ENCODE measurements at places on chromosomes 12 and 14. TPM values are rescaled to one million over a fixed set of nuclear protein-coding genes. Genes with fewer than 3 reads are reported as not detected.

Gene ACTN1
- total RNA-seq, result 205 TPM

Gene KCNJ8
- 1.5 TPM for total RNA-seq

Gene FAM216A
- 13.7 TPM for total RNA-seq

Gene SCNN1A
- 7.8 TPM for total RNA-seq

Gene INHBE
- total RNA-seq, result not detected

Gene TMEM263
- total RNA-seq, result 86.9 TPM

Gene ARHGEF40
- total RNA-seq, result 53.6 TPM

Gene TMEM132D
- not detected for total RNA-seq

Gene LBHD2
- not detected for total RNA-seq

Gene SERPINA3
- total RNA-seq, result 731 TPM

Gene TAS2R9
- not detected for total RNA-seq

Gene TBC1D30
- total RNA-seq, result 1.0 TPM

Gene RGS6
- not detected for total RNA-seq

Gene C12orf54
- not detected for total RNA-seq

Gene FBLN5
- 124 TPM for total RNA-seq

Gene CD163L1
- not detected for total RNA-seq

Gene HOXC4
- not detected for total RNA-seq

Gene LRP6
- 25.7 TPM for total RNA-seq

Gene IRAK3
- 18.7 TPM for total RNA-seq

All from cardiac ventricle fibroblast (primary cell).